ENCODE measurements at places on chromosomes 6 and 20.

DNA sequence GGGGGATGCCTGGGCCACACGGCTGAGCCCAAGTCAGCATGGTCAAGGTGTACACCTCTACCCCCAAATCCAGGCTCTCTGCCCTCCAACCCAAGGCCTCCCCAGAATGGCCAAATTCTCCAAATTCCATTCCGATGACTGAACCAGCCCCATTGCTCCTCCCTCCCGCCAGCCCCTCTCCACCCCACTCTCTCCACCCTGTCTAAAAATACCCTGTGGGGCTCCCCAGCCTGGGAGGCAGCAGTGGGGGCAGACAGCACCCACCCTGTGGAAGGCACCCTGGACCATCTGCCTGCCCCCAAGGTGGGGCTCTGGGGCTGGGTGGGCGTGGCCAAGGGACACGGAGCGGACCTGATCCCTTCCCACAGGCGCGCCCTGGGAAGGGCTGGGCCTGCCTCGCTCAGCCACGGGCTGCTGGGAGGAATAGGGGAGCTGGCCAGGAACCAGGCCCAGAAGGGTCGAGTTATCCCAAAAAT is 11.4 kb downstream of the TEAD3 start:
- DNase-seq, result no peak

GRCh38 chr6:3283241-3283640 is 24.5 kb downstream of the PSMG4 start:
- no peak for DNase-seq

DNA sequence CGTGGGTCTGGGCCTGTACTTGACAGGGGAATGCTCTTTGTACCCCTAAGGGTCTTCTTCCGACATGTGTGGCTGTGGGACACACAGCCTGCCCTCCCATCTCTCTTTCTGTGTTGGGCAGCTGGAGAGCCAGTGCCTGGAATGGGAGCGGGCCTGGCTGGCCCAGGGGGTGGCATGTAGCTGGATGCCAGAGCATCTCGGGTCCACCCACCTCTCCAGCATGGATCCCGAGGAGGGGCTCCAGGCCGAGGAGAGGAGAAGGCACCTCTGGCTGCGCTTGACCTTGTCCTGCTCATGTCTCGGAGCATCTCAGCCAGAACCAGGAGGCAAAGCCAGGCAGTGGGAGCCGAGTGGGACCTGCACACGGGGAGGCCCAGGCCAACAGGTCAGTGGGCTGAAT is 16.0 kb downstream of the CDH4 start:
- no peak for DNase-seq

DNA sequence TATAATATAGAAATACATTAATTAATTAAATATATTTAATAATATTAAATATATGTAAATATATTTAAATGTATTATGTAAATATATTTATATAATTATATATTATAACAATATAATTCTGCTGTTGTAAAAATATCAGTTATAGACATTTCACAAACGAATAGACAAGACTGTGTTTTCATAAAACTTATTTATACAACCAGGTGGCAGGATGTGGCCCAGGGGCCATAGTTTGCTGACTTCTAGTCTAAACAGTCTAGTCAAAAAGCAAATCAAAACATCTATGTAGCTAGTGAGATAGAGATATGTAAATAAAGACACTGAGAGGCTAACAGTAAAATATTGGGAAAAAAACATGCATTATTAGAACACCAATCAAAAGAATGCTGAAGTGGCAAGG is 136.4 kb downstream of the TBXT start:
- no peak for DNase-seq

DNA sequence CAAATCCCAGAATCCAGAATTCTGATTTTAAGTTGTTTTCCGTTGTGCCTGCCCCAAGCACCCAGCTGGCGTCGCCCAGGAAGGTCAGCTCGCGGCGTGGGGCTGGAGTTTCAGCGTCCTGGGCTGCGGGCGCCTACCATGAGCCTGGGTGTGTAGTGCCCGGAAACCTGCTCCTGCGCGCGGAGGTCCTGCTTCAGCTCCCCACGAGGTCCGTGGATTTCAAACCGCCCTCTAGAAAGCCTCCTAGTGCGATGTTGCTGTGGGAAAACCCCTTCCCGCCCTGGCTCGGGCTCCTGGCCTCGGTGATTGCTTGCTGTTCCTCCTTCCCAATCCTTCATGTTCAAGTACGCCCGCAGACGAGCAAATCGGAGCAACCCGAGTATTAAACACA is 51.3 kb upstream of the NRN1 start:
- DNase-seq, result no peak
